ENCODE measurements at places on chromosomes 3 and 15.

GRCh38 chr15:31341496-31342195 lies 15.0 kb downstream of the KLF13 start:
- DNase-seq = no peak
- no peak overlapping the region for H3K4me3 ChIP-seq
- no peaks in the 10 kb centered on the region for H3K36me3 ChIP-seq
- H3K4me1 ChIP-seq = no peaks in the 10 kb centered on the region
- H3K27me3 ChIP-seq = no peaks in the 10 kb centered on the region
- H3K27ac ChIP-seq = no peak overlapping the region

GRCh38 chr3:162998205-162998604 lies 1501.6 kb downstream of the OTOL1 start:
- H3K4me3 ChIP-seq = no peak overlapping the region
- no peaks in the 10 kb centered on the region for H3K36me3 ChIP-seq
- no peak overlapping the region for H3K27ac ChIP-seq

- H3K36me3 ChIP-seq = no peaks in the 10 kb centered on the region
- H3K4me3 ChIP-seq = no peak overlapping the region
- no peak overlapping the region for H3K27ac ChIP-seq
- no peaks in the 10 kb centered on the region for H3K27me3 ChIP-seq
- H3K4me1 ChIP-seq = no peaks in the 10 kb centered on the region
- no peak for DNase-seq
Observed at GRCh38 chr15:95830281-95830680, 500.2 kb upstream of the NR2F2 start.

- no peak for DNase-seq
- no peaks in the 10 kb centered on the region for H3K4me1 ChIP-seq
- H3K27ac ChIP-seq = no peak overlapping the region
- no peaks in the 10 kb centered on the region for H3K27me3 ChIP-seq
Observed at GRCh38 chr3:15451216-15452113, 24.1 kb downstream of the EAF1 start.

GRCh38 chr3:66938338-66938963 lies 59.7 kb upstream of the KBTBD8 start:
- H3K27ac ChIP-seq = no peak overlapping the region
- H3K27me3 ChIP-seq = no peaks in the 10 kb centered on the region
- no peak overlapping the region for H3K4me3 ChIP-seq
- no peaks in the 10 kb centered on the region for H3K36me3 ChIP-seq

GRCh38 chr3:138588445-138588844 lies 5.6 kb downstream of the CEP70 start:
- no peak for DNase-seq
- peaks cover 7% of the 10 kb centered on the region for H3K36me3 ChIP-seq
- H3K27me3 ChIP-seq = no peaks in the 10 kb centered on the region
- H3K4me1 ChIP-seq = no peaks in the 10 kb centered on the region

DNA sequence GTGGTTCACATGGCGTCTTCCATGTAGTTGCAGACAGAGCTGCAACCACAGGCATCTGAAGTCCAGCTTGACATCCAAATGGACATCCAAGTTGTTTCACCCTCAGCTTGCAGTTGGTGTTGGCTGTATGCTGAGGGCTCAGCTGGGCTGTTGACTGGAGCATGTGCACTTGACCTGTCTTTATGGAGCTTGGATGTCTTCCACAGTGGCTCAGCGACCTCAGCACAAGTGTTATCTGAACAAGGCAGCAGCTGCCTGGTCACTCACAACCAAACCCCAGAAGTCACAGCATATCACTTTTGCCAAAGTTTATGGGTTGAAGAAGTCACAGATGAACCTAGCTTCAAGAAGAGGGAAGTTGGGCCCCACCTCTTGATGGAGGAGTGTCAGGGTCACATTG lies 92.9 kb downstream of the TPRA1 start:
- H3K27me3 ChIP-seq = no peaks in the 10 kb centered on the region
- H3K27ac ChIP-seq = no peak overlapping the region
- DNase-seq = no peak
- no peaks in the 10 kb centered on the region for H3K36me3 ChIP-seq
- H3K4me1 ChIP-seq = no peaks in the 10 kb centered on the region
- no peak overlapping the region for H3K4me3 ChIP-seq

GRCh38 chr3:23837286-23837685 lies 31.5 kb downstream of the UBE2E1 start:
- DNase-seq = no peak
- no peak overlapping the region for H3K4me3 ChIP-seq
- no peaks in the 10 kb centered on the region for H3K36me3 ChIP-seq

GRCh38 chr15:39747326-39747725 lies 35.3 kb downstream of the FSIP1 start:
- no peak overlapping the region for H3K27ac ChIP-seq
- DNase-seq = no peak
- no peaks in the 10 kb centered on the region for H3K4me1 ChIP-seq
- no peaks in the 10 kb centered on the region for H3K36me3 ChIP-seq
- H3K27me3 ChIP-seq = no peaks in the 10 kb centered on the region
- no peak overlapping the region for H3K4me3 ChIP-seq

DNA sequence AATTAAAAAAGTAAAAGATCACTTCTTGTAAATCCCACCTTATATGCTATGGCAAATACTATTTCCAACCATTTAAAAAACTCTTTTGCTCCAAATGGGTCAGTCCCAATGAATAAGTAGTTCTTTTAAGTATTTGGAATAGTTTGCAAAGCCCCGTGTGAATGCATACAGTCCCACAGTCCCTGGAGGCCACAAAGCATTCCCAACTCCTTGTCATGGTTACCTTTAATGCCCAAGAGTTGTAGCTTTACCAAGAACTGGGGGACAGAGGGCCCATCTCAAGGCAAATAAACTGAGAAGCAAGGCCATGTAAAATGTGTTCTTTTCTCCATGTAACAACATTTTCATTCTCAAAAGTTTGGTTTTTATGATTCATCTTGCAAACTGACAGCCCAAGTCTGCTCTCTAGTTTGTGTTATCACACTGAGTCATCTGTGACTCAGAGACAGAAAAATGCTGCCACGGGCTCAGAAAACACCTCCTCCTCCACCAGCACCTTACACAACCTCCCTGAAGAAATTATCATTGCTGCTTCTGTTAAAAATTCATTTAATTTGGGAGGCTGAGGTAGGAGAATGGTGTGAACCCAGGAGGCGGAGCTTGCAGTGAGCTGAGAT lies 336.2 kb downstream of the ERC2 start:
- no peak overlapping the region for H3K27ac ChIP-seq
- no peaks in the 10 kb centered on the region for H3K4me1 ChIP-seq
- no peaks in the 10 kb centered on the region for H3K36me3 ChIP-seq
- H3K4me3 ChIP-seq = no peak overlapping the region

DNA sequence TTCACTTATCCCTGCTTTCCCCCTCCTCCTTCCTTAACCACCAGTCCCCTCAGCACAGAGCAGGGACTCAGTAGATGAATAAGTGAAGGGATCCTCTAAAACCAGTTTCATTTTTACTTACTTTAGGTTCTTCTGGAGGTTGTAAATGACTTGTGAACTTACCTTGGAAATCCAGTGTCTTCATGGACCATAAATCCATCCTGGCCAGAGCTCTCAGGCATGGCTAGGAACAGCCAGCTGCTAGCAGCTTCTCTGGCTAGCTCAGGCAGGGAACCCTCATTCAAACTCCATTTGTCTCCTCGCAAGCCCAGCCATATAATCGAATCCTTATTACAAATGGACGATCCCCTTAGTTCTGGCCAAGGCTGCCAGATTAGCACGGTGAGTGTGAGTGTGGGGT lies 78.5 kb downstream of the LRTM1 start:
- no peaks in the 10 kb centered on the region for H3K27me3 ChIP-seq
- H3K36me3 ChIP-seq = no peaks in the 10 kb centered on the region
- H3K27ac ChIP-seq = no peak overlapping the region

DNA sequence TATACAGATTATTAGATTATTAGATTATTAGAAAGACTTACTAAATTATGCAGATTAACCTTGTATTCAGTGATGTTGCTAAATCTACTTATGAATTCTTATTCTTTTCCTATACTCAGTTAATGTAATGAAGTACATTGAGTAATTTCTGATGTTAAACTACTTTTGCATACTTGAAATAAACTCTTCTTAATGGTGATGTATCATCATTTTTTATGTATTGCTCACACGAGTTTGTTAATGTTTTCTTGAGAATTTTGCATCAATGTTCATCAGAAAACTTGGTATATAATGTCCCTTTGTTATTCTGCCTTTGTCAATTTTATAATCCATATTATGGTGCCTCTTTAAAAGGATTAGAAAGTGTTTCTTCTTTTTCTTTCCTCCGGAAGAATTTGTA lies 163.2 kb upstream of the COL8A1 start:
- H3K36me3 ChIP-seq = no peaks in the 10 kb centered on the region
- H3K27ac ChIP-seq = no peak overlapping the region
- H3K27me3 ChIP-seq = no peaks in the 10 kb centered on the region
- no peak for DNase-seq
- H3K4me1 ChIP-seq = no peaks in the 10 kb centered on the region

DNA sequence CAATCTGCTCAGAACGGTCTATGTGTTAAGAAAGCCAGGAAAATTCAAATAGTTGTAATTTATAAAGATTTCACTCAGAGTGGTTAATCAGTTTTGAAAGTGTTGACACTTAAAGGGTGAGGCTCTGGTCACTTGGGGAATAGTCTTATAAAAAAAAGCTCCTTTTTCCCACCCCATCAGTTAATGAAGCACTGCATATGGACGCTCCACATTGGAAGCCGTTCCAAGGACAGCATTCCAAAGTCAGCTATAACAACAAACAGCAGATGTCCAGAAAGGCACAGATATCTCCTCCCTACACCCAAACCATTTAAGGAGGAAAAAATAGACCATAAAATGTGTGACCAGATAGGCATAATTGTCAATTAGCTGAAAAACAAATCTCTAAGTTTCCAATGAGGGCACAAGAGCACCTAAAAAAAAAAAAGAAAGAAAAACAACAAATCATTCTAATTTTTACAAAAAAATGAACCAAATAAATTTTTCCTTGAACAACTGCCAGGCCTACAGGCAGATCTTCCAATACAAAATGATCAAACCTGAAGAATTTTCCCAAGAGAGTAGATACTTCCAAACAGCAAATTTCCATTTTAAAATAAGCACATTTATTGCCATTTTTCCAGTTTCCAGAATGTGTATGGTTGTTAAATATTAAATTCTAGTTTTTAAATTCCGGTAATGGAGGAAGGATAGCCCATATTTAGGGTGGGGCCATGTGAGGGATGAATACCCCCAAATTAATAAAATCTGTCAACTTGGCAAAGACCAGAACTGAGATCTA lies 198.3 kb downstream of the ERC2 start:
- H3K36me3 ChIP-seq = no peaks in the 10 kb centered on the region
- no peaks in the 10 kb centered on the region for H3K4me1 ChIP-seq
- DNase-seq = no peak
- H3K27me3 ChIP-seq = no peaks in the 10 kb centered on the region

GRCh38 chr3:32493437-32494414 lies 8.9 kb downstream of the CMTM6 start:
- no peaks in the 10 kb centered on the region for H3K27me3 ChIP-seq
- DNase-seq = no peak
- no peak overlapping the region for H3K27ac ChIP-seq
- H3K4me3 ChIP-seq = no peak overlapping the region
- H3K4me1 ChIP-seq = no peaks in the 10 kb centered on the region
- H3K36me3 ChIP-seq = no peaks in the 10 kb centered on the region

DNA sequence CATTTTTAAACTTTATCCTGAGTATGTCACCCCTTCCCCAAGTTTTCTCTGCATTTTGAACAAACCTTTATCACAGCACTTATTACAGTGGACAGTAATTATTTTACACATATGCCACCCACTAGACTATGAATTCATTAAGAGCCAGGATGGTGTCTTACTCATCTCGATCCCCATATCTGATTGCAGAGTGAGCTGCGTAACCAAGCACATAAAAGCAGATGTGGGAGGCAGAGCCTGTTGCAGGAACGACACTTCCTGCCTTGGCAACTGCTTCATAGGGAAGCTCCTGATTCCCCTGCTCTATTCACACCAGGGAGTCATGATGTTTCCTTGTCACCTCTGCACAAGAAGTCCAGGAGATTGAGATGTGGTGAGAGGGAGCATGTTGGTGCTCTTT lies 91.1 kb downstream of the MINAR1 start:
- no peak overlapping the region for H3K27ac ChIP-seq
- no peak for DNase-seq
- H3K36me3 ChIP-seq = no peaks in the 10 kb centered on the region
- no peaks in the 10 kb centered on the region for H3K27me3 ChIP-seq
- H3K4me1 ChIP-seq = no peaks in the 10 kb centered on the region

DNA sequence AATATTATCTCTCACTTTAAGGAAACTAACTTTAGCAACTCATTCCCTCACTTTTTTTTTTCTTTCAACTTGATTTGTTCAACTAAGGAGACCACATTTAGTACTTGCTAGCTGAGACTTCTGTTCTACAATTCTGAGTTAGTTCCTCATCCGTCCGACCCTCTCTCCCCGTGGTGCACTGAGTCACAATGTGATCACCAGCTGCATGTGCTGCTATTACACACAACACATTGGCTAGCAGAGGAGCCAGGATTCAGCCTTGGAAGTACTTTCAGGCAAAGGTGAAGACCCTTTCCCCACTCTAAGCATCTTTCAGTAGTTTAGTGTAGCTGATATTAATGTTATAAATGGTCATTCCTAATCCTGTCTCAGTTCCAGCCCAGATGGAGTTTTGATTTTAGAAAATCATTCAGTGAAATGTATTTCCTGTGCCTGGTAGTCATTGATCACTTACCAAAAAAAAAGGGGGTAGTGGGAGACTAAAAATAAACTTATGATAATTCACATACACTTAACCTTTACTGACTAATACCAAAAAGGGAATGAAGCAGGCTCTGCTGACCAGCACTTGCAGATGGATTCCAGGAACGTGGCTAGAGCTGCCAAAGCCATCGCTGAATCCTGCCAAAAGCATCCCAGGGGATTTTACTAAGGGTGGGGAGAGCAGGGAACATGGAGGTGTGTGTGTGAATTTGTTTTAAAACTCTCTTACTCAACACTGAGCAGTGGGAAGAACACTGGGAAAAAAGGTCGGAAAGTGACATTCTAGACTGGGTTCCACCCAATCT lies 424.8 kb downstream of the LPP start:
- no peaks in the 10 kb centered on the region for H3K27me3 ChIP-seq
- no peaks in the 10 kb centered on the region for H3K4me1 ChIP-seq
- no peaks in the 10 kb centered on the region for H3K36me3 ChIP-seq
- H3K4me3 ChIP-seq = no peak overlapping the region

- no peaks in the 10 kb centered on the region for H3K4me1 ChIP-seq
- no peak overlapping the region for H3K4me3 ChIP-seq
- no peak for DNase-seq
- peaks cover 42% of the 10 kb centered on the region for H3K36me3 ChIP-seq
- H3K27me3 ChIP-seq = no peaks in the 10 kb centered on the region
Observed at GRCh38 chr3:52524752-52525679, 8.6 kb downstream of the NT5DC2 start.

- no peaks in the 10 kb centered on the region for H3K36me3 ChIP-seq
- H3K4me1 ChIP-seq = peaks cover 6% of the 10 kb centered on the region
- no peaks in the 10 kb centered on the region for H3K27me3 ChIP-seq
- no peak for DNase-seq
- no peak overlapping the region for H3K4me3 ChIP-seq
Observed at GRCh38 chr3:19264424-19264823, 116.1 kb downstream of the KCNH8 start.

GRCh38 chr3:15263120-15263519 lies 57.1 kb downstream of the CAPN7 start:
- no peak overlapping the region for H3K27ac ChIP-seq
- no peaks in the 10 kb centered on the region for H3K27me3 ChIP-seq

- no peaks in the 10 kb centered on the region for H3K36me3 ChIP-seq
- H3K27me3 ChIP-seq = no peaks in the 10 kb centered on the region
Observed at GRCh38 chr3:12472000-12472610, 12.2 kb upstream of the TSEN2 start.

Data from H1 (cell line).